ENCODE measurements at places on chromosomes 6 and 20.
A peak's percentile ranks its signal among the peaks of the same experiment; 100 is the strongest.

DNA sequence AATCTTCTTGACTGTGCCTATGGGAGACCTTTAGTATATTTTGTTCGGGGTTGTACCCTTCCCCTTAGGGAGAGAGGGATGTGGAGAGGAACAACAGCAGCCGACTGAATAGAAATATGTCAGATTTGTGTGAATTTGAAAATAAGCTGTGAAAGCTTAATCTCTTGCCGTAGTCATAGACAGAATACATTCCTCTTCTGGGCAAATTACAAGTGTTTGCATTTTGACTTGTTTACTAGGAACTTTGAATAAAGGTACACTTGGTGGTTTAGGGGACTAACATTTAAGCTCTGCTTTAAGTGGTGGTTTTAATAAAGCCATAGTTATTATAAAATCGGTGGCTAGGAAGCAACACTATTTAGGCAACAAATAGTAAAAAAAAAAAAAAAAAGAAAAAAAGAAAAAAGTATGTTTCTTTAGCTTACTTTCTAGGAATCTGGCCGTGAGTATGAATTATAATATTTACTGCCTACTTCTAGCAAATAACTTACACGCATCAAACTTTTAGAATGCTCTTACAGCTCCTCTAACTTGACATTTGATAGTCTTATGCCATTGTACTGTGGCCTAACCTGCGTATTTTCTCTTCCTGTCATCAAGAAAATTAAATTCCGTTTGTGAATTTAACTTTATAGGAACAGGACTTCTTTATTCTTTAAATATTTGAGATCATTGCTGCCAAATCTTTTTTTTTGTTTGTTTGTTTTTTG lies 65.1 kb downstream of the ZBTB2 start:
- DNase-seq, result no peak

GRCh38 chr20:2207770-2208097 lies 88.1 kb upstream of the TGM3 start:
- DNase-seq, result no peak

GRCh38 chr20:57048027-57048869 lies 218.2 kb downstream of the BMP7 start:
- no peak for DNase-seq

- no peak for DNase-seq
Observed at GRCh38 chr20:10651227-10651990, 22.4 kb downstream of the JAG1 start.

- peak; percentile 0 for DNase-seq
Observed at GRCh38 chr20:60497298-60498035, 539.2 kb downstream of the CDH26 start.

- no peak for DNase-seq
Observed at GRCh38 chr6:52595000-52595795, 18.3 kb upstream of the TRAM2 start.

GRCh38 chr6:158049055-158050028 lies 67.7 kb downstream of the SYNJ2 start:
- DNase-seq, result no peak

GRCh38 chr20:51318058-51318949 lies 224.2 kb downstream of the NFATC2 start:
- DNase-seq, result peak; percentile 16

GRCh38 chr20:33441142-33441955 lies 2.2 kb downstream of the SNTA1 start:
- DNase-seq, result peak; percentile 4

GRCh38 chr6:33828452-33828763 lies 24.6 kb upstream of the MLN start:
- no peak for DNase-seq

- no peak for DNase-seq
Observed at GRCh38 chr6:138563650-138564049, 64.4 kb upstream of the NHSL1 start.

- DNase-seq, result no peak
Observed at GRCh38 chr6:27812805-27813492, 99.2 kb downstream of the OR2B2 start.

DNA sequence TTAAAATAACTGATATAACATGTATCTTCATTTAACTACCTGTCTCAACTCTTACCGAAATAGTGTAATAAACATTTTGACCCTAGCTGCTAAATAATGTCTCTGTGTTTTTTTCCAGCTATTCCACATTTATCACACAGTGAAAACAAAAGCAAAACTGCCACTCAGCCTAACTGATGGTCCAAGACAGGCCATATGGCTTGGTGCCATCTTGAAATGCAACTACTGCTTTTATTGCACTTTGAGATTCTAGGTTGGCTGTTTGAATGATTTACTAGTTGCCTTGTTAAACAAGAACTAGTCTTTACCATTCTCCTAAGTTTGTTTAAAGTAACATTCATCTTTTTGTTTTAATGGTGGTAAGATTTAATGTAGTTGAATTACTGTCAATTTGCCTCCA lies 739.8 kb downstream of the TFAP2A start:
- no peak for DNase-seq

GRCh38 chr6:6724539-6725467 lies 136.3 kb downstream of the LY86 start:
- DNase-seq, result peak; percentile 63

DNA sequence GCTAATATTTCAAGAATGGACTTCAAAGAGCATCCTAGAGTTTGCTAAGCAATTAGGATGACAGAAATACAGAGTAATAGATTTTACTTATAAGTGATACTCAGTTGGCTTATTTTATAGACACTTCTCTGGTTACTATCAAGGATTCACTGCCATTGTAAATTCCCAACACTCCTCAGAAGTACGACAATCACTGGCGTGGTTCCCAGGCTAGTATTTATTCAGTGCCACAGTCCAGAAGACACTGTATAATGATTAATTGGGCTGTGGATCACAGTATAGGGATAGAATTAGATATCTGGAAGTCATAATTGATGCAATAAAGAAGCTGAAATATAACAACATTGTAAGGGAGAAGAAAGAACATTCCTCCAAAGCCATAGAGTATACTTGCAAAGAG lies 15.7 kb downstream of the MANEA start:
- no peak for DNase-seq

DNA sequence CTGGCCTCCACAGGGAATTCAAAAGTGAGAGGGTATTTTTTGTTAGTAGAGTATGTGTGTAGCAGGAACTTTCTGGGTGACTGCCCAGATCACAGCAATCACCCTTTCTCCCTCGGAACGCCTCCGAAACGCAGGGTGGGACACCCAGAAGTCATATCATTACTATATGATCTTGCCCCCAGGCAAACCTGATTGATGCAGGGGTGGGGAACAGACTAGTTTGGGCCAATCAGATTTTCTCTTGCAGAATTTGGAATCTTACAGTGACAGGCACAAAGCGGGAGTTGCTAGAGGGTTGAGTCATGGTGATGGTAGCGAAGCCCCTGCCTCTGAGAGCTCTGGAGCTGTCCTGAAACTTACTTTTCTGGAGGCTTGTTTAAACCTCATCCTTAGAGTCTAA lies 16.5 kb upstream of the RPN2 start:
- DNase-seq, result no peak

GRCh38 chr20:62134735-62135231 lies 8.4 kb downstream of the PSMA7 start:
- no peak for DNase-seq

DNA sequence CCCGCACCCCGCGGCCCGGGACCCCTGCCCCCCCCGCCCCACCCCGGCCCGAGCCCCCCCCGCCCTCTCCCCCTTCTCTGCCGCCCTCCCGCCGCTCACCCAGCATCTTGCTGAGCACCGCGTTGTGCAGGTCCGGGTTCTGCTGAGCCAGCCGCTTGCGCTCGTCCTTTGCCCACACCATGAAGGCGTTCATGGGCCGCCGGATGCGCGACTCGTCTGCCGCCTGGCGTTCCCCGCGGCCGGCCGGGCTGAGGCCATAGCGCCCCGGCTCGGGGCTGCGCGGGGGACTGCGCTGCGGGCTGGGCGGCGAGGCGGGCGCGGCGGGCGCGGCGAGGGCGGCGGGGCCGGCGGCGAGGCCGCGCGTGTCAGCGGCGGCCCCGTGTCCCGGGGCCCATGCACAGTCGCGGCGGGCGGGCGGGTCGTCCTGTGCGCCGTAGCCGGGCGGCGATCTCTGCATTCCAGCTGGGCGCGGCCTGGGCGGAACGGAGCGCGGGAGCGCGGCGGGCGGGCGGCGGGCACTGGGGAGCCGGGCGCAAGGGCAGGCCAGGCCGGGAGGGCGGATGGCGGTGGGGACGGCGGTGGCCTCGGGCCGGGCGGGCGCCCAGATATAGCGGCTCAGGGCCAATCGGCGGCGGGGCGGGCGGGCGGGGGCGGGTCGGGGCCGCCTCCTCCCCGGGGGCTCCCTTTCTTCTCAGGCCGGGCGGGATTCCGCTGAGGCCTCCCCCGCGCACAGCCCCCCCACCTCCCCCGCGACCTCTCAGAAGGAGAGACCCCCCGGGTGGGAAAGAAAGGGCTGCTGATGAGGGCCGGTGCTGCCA lies at the start of gene SOX18:
Gene SOX18, minus strand, starts transcription at position 580 of the 818 bp plus-strand sequence. Its CDS starts 123 bp downstream, at position 457.
- no peak for DNase-seq

DNA sequence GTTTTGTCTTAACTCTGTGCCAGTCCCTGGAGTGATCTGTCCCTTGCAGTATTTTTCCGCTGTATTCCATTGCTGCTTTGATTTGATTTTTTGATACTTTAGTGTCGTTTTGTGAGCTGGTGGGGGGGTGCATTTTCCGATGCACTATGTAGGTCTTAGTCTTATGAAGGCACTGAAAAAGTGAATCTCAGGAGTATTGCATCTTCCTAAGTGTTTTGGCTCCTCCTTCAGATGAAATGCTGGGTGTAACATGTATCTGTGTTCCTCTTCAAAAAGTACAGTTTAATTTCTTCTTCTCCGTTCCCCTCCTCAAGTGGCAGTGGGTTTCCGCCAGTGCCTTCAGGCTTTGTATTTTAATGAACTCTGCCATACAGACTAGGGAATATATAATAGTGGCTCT lies 580.7 kb upstream of the GJE1 start:
- no peak for DNase-seq

- no peak for DNase-seq
Observed at GRCh38 chr6:116975600-116975999, 98.6 kb downstream of the RFX6 start.

DNA sequence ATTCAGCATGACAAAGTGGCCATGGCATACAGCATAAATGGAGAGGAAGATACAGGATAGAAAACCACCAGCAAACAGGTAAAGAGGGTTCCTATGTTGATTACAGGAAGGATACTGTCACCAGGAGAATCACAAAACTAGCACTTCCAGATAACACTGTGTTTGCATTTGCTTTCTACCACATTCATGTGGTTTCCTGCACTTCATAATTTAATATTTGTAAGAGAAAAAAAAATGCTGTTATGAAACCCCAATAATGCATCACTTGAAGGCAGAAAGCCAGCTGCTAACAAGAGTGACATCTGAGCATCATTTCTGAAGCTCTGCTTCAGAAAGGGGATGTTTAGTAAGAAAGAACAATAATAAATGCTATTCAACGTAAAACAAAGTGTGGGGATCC lies 106.6 kb downstream of the ATXN1 start:
- DNase-seq, result no peak

DNA sequence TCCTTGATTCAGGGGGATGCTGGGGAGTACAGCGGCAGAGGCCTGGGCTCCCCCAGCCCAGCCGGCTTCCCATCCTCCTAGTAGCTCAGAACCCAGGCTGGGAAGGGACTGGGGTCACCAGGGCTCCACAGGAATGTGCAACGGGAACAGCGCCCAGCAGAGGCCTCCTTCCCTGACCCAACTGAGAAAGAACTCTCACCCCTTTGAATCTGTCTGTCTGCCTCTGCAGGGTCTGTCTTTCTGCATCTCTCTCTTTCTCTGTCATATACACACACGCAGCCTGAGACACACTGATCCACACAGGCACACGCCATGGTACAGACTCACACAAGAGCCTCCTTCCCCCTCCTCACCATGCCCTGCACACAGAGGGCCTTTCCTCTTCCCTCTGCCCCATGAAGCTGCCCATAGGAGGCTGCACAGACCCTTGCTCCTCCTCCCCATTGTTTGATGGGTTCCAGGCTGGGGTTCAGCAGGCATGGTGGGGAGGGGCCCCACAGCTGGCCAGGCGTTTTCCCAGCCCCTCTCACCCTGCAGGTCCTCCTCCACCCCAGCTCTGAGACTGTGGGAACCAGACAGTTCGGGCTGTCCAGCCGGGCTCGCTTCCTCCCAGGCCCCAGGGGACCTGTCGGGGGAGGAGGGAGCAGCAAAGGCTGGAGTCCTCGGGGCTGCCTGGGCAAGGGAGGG lies 2.8 kb downstream of the FOXS1 start:
- DNase-seq, result no peak

GRCh38 chr6:80020381-80021120 lies 16.1 kb downstream of the TTK start:
- no peak for DNase-seq

- no peak for DNase-seq
Observed at GRCh38 chr20:41367393-41367695, 726 bp upstream of the EMILIN3 start.

DNA sequence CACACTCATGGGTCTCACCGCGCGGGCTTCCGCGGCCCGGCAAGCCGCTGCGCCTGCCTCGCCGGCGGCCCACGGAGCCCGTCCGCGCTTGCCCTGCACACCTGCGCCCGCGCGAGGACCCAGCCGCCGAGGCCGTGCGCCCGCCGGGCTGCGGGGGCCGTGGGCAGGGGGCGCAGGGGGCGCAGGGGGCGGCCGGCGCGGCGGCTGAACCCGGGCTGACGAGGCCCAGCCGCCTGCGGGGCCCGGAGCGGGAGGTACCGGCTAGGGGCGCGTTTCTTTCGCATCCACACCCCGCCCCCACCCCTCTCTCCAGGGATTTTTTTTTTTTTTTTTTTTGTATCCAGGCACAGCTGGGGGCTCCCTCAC lies 43.8 kb upstream of the OSTM1 start:
- DNase-seq, result no peak

GRCh38 chr6:46220352-46221221 lies 49.8 kb upstream of the ENPP5 start:
- no peak for DNase-seq
